Cortex of kidney (tissue), 1 donor: ENCODE measurements at places on chromosomes 1 and 21.

GRCh38 chr1:187474336-187474735 is 645.6 kb downstream of the PLA2G4A start:
- DNase-seq: no peak

DNA sequence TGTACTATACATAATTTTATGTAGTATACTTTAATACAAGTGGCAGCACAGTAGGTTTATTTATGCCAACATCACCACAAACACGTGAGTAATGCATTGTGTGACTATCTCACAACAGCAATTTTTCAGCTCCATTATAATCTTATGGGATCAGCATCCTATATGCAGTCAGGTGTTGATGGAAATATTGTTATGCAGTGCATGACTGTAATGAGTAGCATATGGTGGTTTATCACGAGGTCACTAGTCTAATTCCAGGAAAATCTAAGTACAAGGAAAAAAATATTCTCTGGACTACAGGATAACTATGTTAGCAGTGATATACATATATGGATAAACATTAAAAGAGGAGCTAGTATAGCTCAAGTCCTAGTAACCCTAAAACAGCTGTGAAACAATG is 69.0 kb downstream of the ATP1B1 start:
- no peak for DNase-seq

DNA sequence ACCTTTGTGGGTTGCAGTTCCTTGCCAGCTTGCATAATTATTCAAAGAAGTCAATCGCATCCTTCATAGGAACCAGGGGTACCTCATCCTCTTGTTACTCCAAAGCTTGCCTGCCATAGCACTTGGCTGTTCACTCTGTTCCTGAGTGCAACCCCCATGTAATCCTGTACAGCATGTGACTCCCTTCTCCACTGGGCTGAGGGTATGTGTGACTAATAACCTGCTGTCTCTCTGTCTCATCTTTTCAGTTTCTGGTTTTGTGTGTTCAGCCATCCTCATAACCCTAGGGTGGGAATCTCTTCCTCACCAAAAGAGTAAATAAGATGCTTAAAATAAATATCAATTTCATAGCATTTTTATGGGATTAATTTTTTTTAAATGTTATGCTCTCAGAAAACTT is 351.9 kb downstream of the S1PR1 start:
- DNase-seq: no peak

DNA sequence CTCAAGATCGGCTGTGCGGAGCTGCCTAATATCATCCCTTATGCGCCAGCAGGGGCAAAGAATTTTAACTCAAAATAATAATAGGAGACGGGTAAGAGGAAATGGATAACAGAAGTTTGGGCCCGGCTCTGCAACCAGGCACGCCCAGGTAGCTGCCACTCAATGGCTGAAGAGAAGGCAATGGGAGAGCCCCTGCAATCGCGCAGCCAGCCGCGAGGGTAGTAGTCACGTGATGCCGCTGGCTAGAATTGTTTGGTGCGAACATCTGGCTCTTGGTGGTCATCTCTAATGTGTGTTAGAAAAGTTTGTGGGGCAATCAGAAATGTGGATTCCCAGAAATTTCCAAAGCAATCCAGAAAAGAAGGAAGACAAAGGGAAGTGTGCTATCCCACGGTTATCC is 12.3 kb downstream of the BARHL2 start:
- no peak for DNase-seq

DNA sequence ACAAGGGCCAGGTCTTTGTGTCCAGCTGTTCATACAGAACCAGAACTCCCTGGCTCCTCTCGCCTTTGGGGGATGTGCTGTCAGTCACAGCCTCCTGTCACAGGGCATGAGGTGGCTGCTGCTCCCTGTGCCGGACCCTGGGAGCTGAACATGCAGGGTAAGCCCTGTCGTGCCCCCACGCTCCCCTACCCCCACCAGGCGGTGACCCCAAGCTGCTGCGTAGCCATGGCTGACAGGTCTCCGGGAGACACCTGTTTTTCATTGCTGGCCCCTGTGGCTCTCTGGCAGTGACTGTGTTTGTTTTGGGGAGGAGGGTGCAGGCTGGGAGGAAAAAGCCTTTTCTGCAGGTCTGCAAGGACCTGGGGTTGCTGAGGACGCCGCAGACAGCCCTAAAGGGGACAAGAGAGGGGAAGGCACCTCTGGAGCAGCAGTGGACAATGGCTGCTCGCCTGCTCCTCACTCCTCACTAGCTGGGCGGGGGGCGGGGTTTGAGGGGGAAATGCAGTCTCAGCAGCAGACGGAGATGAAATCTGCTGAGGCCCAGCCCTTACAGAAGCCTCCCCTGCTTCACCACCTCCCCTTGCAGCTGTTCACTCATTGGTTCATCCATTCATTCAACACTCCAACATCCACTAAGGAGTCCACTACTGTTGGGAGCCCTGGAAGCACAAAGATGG is 81.4 kb downstream of the TRABD2B start:
- DNase-seq: no peak

DNA sequence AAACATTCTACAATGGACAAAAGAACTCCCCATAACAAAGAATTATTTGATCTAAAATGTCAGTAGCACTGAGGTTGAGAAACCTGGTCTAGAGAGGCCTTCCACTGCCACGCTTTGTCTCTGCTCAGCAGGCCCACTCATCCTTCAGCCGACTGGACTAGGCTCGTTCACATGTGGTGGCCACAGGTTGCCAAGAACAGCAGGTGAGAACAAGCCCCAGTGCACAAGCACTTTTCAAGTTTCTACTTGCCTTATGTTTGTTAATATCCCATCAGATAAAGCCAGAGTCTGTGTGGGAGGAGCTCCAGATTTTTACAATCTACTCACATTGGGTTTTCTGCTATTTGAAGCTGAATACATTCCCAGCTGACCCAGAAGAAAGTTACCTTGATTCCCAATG is 9.1 kb upstream of the EFHD2 start:
- DNase-seq: no peak
